ENCODE measurements at places on chromosomes 2 and 18. TPM values are rescaled to one million over a fixed set of nuclear protein-coding genes. Genes with fewer than 3 reads are reported as not detected.

The ZNF892 gene
- 3.3 TPM for total RNA-seq

The RESP18 gene
- not detected for total RNA-seq

The COQ10B gene
- total RNA-seq = 18.6 TPM

The MC2R gene
- not detected for total RNA-seq

The FAM228A gene
- total RNA-seq = not detected

The UGT1A4 gene
- not detected for total RNA-seq

The UPP2 gene
- not detected for total RNA-seq

The FHOD3 gene
- not detected for total RNA-seq

Data from activated naive CD4-positive, alpha-beta T cell treated with anti-CD3 and anti-CD28 coated beads, Interleukin-2, amount 10 ng/mL, durations not matched to agents 5 hours and 36 hours (primary cell).